Activated effector memory CD4-positive, alpha-beta T cell treated with anti-CD3 and anti-CD28 coated beads, Interleukin-2, amount 50 U/mL, for 16 hours (primary cell): ENCODE measurements at places on chromosomes 2 and 18.

DNA sequence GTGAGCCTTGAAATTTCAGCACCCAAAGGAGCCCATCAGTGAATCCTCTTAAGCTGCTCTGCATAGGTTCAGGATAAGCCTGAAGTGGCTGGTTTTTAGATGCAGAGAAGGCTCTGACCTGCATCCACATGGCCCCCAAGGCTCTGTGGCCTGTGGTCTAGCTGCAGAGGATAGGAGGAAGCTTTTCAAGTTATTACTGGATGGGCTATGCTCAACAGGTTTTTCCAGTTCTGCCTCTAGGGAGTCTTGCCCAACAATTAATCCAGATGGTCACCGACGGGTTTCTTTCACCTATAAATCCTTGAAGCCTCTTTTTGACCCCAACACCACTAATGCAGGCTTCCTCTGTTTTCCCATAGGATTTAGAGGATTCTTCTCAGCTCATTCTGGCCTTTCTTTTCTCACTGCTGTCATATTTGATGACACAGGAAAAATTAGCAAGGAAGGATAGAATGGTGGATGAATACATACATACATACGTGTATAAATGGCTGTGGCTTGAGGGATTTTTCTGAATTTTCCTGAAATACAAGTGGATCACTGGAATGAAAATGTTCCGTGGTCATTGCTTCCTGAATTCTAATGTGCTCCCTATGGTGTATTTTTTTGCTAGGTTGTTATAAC is 52.2 kb upstream of the BCL2L11 start:
- no peak for DNase-seq

- peak; percentile 81 for DNase-seq
Measured at GRCh38 chr2:74554820-74555531, 456 bp downstream of the DOK1 start.

GRCh38 chr18:45108754-45109153 is 428.1 kb downstream of the SETBP1 start:
- DNase-seq, result no peak

DNA sequence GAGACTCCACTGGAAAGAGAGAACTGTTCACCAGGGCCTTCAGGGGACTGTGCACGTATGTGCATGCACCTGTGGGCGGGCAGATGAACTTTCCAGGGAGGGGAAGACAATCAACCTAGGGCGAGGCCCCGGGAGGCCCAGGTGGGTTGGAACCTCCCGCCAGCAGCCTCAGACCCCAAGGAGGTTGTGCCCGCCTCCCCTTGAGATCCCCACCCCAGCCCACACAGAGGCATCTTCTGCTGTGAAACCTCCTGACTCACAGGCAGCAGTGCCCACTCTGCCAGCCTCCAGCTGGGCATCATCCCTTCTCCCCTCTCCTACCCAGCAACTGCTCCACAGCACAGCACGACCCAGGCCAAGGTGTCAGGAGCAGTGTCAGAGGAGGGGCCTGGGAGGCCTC is 54.4 kb downstream of the FAM178B start:
- no peak for DNase-seq

DNA sequence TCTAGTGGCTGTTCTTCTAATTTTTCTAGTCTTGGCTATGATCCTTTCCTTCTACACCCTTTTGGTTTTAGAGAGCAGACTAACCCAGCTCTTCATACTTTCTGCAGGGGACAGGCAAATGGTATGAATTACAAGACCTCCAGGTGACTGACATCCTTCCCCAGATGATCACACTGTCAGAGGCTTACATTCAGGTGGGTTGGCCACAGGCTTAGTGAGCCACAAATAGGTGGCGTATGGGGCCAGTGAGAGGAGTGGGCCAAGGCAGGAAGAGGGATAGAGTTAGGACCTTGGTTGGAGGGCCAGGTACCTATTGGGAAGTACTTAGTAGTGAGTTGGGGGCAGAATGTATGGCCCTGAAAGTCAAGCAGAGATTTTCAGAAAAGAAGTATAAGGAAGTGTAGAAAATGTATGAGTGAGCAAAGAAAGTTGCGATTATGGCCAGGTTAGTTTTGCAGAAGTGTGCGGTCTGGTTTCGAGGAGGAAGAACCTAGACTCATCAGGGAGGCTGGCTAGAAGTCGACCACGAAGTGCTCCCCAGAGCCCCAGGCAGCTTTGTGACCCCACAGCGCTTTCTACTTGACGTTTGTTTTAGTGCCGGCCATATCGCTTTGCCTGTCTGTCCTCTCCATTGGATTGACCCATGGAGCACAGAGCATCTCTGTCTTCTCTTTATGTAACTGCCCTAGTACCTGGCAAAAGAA is 20.0 kb downstream of the SFTPB start:
- no peak for DNase-seq
